Activated B cell treated with CpG ODN at 0.5 μM for 24 hours (primary cell): ENCODE measurements at places on chromosomes 2 and 18. TPM values are rescaled to one million over a fixed set of nuclear protein-coding genes. Genes with fewer than 3 reads are reported as not detected.

Gene CCT4
- 172 and 188 TPM in 2 replicates for total RNA-seq

Gene SLC4A5
- 5.4 and 5.9 TPM in 2 replicates for total RNA-seq

Gene SMARCAL1
- total RNA-seq = 31.5 and 34.3 TPM in 2 replicates

Gene ANTXR1
- total RNA-seq = not detected in 2 replicates

Gene SERPINB13
- total RNA-seq = not detected in 2 replicates

Gene RNF138
- 55.2 and 66.4 TPM in 2 replicates for total RNA-seq

Gene UGT1A4
- not detected in 2 replicates for total RNA-seq

Gene TANC1
- 0.02 TPM in 1 of 2 replicates, not detected in the other for total RNA-seq

Gene CAVIN2
- not detected in 2 replicates for total RNA-seq

Gene MRO
- not detected in 2 replicates for total RNA-seq

Gene HOXD3
- total RNA-seq = not detected in 2 replicates

Gene FER1L5
- not detected in 2 replicates for total RNA-seq

Gene UBE2E3
- 33.1 and 33.6 TPM in 2 replicates for total RNA-seq

Gene HAAO
- total RNA-seq = 11.4 TPM in 2 replicates

Gene GTF2A1L
- not detected in 2 replicates for total RNA-seq

Gene LAMA1
- not detected in 2 replicates for total RNA-seq

Gene GALNT13
- total RNA-seq = not detected in 2 replicates

Gene APCDD1
- 0.15 and 0.38 TPM in 2 replicates for total RNA-seq

Gene SRD5A2
- total RNA-seq = not detected in 2 replicates

Gene POTEC
- not detected in 2 replicates for total RNA-seq

Gene POTEE
- 0.29 and 0.39 TPM in 2 replicates for total RNA-seq

Gene TUBA4B
- total RNA-seq = 0.20 TPM in 1 of 2 replicates, not detected in the other

Gene NEU2
- total RNA-seq = not detected in 2 replicates

Gene MOGAT1
- total RNA-seq = not detected in 2 replicates

Gene MAB21L4
- not detected in 2 replicates for total RNA-seq
